Astrocyte of the hippocampus (primary cell): ENCODE measurements at places on chromosomes 4 and X.
A peak's percentile ranks its signal among the peaks of the same experiment; 100 is the strongest.

GRCh38 chrX:1751781-1752180, 136.9 kb downstream of the ASMT start:
- DNase-seq: no peak

DNA sequence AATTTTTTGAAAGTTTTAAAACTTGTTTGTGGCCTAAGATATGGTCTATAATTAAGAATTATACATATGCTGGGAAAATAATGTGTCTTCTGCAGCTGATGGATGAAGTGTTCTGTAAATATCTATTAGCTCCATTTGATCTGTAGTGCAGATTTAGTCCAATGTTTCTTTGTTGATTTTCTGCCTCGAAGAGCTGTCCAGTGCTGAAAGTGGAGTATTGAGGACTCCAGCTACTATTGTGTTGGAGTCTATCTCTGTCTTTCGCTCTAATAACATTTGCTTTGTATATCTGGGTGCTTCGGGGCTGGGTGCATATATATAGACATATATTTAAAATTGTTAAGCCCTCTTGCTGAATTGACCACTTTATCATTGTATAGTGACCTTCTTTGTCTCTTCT, 2127.3 kb downstream of the PCDH7 start:
- peak; percentile 28 for DNase-seq

- DNase-seq: no peak
Observed at GRCh38 chrX:69094977-69095669, 70.1 kb downstream of the PJA1 start.

GRCh38 chrX:70353514-70353913, 63.6 kb downstream of the KIF4A start:
- no peak for DNase-seq

- DNase-seq: no peak
Observed at GRCh38 chr4:95066050-95066449, 308.3 kb downstream of the BMPR1B start.

GRCh38 chr4:145734576-145735346, 54.8 kb downstream of the C4orf51 start:
- DNase-seq: peak; percentile 98

GRCh38 chrX:103360916-103361315, 4.6 kb downstream of the TCEAL9 start:
- no peak for DNase-seq

DNA sequence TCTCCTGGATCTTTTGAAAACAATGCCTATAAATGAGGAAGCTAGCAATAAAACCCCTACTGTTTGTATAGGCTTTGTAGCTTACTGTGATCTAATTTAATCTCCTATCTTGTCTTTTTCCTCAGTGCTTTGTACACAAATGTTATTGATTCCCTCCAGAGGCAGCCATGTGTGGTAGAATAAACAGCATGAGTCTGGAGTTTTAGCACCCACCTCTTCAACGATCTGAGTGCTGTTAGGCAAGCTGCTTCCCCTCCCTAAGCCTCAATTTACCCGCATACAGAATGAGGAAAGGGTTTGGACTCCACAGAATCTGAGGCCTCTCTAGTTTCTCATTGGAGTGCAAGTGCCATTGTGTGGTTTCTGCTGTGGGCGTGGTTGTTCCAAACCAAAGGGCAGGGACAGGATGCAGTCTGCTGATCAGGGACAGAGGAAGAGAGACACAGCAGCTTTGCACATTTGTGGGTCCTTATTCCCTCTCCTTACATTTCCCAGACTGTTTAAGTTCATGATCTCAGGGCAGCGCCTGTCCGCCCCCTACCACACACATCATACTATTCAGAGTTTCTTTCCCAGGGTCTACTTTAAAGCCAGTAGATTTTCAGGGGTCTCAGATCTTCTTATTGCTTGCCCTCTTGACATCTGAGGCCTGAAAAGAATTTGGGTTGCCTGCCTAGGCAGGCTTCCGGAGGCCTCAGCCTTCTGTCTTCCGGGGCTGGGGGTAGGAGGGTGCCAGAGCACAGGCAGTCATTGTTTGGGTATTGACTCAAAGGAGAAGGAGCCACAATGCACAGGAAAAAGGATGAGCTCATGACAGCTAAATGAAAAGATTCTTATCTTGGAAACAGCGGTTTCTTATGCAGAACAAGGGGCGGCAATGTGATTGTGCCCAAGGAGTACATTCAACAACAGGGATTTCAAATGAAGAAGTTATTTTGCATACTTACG, 114.9 kb upstream of the TEX13D start:
- DNase-seq: peak; percentile 40

DNA sequence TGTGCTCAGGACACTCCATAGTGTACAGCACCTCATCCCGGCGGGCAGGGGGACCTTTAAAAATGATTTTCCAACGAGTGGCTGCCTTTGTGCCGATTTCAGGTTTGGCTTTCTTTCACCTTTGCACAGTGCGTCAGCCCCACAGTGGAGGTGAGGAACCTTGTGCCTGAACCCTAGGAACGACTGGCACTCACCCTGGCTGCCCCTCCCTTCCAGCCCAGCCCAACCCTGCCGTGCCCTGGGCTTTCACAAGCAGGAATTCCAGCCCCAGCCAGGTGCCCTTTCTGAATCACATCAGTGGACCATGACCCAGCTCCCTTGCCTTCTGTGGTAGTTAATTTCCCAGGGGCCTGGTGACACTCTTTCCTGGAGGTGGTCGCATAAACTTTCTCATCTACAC, 1.3 kb downstream of the TMEM164 start:
- DNase-seq: no peak

- DNase-seq: no peak
Observed at GRCh38 chr4:106987311-106987710, 48.8 kb downstream of the DKK2 start.

DNA sequence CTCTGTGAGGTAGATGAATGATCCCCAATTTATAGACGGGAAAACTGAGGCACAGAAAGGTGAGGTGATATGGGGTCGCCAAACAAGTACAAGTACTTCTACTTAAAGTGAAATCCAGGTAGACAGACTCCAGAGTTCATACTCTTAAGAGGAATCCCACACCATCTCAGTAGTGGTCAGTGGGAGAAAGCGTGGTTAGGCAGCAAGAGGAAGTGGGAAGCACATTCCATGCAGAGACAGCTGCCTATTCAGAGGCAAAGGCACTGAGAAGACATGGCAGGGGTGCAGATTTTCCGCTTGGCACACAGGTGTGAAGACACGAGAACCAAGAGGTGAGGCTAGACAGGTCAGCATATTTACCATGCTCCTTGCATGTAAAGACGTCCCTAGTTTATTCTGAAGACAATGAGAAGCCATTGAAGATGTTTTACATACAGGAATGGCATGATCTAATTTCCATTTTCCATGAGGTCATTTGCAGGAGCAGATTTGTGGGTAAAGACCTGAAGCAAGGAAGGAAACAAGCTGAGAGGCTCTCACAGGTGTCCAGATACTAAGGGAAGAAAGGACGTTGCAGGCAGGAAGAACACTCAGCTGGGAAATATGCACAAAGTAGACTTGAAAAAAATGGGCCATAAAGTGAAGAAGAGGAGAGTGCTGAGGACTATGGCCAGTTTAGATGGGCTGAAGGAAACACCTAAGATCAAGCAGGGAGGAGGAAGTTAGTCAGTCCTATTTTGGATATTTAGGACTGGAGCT, 17.3 kb upstream of the CLNK start:
- peak; percentile 29 for DNase-seq

DNA sequence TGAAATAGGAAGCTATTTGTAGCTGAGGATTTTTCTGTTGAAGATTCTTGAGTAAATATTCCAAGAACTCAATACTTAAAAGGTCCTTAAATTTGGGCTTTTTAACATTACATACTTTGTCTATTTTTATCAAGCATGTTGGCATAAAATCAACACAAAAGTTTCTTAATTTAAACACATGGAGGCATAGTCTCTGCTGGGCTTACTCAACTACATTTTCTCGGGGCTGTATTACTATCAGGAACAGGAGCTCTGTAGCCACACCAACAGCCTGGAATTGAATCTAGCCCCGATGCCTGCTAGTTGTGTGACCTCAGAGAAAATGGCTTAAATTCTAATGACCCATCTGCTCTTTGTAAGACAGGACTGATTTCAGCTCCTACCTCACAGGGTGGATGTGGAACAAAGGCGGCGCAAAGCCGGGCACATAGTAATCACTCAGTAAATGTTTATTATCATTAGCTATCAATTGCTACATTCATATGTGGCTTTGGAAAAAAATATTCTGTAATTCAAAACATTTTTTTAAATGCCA, 207.0 kb downstream of the NSUN7 start:
- DNase-seq: no peak

- no peak for DNase-seq
Observed at GRCh38 chr4:177759729-177760128, 317.5 kb upstream of the AGA start.

DNA sequence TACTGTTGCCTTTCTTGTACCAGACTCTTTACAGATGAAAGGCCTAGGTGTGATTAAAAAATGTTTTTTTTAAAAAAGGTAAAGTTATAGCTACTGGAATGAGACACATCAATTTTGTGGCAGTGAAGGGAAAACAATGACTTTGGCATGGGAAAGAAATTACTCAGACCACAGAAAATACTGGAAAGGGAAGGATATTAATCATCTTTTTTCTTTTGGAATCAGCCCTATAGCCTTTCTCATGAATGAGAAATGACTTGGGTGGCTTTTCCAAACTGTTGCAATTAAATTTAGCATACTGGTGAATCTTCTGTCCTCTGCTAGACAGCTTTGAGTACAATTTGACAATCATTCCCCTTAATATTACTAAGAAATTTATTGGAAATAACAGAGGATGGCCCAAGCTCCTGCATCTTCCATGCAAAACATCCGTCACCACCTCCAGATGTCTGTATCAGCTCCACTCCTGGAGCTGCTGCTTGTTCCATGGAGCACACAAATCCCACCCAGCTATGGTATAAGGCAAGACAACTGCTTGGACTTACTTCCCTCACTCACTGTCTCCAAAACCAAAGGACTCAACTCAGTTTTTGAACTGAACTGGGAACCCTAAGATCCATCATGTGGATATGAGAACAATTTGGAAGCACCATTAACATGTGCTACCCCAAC, 97.6 kb upstream of the ARSJ start:
- DNase-seq: no peak

- no peak for DNase-seq
Observed at GRCh38 chr4:122503214-122503613, 46.7 kb upstream of the IL2 start.

- no peak for DNase-seq
Observed at GRCh38 chr4:187656959-187657358, 338.6 kb upstream of the ZFP42 start.

GRCh38 chrX:108298165-108298602, 140.0 kb downstream of the COL4A6 start:
- no peak for DNase-seq

GRCh38 chr4:6920171-6920570, 10.5 kb downstream of the TBC1D14 start:
- DNase-seq: no peak

DNA sequence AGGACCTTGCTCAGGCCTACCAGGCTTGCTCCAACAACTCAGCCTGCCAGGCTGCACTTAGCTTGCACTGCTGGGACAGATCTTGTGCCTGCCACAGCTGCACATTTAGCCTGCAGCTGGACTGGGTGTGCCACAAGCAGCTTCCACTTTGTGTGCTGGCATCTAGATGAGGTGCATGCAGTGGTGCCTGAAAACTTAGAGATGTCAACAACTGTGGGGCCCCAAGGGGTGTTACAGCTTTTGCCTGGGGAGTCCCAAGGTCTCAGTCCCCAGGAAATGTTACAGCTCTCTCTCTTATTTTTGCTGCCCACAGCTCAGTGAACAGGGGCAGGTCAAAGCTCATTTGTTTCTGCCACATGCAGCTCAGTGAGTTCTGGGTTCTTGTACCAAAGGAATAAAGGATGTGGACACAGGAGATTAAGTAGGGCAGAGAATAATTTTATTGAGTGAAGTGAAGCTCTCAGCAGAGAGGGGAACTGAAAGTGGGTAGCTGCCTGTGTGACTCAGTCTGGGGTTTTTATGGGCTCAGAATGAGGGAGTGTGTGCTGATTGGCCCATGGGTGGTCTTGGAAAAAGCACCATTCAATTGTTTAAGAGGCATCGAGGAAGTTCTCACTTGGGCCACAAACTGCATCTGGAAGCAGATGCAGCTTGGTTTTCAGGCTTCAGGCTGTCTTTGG, 828.3 kb downstream of the TECRL start:
- no peak for DNase-seq

DNA sequence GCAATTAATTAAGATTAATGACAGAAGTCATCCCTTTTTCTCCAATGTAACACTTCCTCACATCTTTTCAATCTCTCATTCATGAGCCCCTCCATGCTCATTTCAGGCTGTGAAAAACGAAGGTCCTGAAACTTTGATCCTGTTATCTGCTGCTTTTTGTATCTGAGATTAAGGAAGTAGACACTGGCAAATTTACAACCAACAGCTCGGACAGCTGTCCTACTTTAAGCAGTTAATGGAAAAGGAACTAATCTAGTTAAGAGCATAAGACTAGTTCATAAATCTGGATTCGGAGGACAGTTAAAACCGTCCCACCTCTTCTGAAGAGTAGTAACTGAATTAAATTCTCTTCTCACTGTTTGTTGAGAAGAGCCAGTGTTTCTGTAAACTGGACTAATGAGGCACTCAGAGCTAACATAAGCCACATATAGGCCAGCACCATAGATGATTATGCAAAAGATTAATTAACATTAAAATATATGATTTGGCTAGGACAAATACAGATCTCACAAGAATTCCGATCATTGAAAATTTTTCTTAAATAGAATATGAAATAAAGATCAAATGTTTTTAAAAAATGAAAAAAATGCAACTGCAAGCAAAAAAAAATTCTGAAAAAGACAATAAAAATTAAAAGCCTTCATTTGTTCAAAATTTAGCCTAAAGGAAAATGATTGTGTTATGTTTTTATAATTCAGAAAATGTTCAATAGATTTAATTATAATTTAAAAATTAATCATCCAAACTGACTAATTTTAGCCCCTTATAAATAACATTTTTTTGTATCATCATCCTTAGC, 114.4 kb downstream of the ANTXR2 start:
- DNase-seq: no peak

DNA sequence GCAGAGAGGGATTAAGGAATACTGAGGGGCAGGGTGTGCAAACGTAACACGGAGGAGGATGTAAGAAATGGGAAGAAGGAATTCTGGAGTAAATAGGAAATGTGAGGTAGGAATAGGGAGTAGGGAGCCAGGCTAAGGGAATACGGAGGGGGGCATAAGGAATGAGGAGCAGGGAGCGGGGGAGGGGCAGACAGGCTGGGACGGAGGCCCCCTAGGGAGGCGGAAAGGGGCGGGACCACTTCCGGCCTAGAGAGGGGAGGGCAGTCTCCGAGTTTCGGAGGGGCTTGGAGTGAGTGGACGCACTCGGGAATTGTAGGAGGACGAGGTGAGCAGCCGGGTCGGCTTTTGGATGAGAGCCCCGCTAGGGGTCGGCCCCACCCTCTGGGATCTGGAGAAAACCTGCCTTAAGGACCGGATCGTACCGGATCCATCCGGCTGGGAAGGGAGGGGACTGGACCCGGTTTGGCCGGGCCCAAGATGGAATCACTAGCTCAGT, 612 bp downstream of the MAGED2 start:
- peak; percentile 71 for DNase-seq

DNA sequence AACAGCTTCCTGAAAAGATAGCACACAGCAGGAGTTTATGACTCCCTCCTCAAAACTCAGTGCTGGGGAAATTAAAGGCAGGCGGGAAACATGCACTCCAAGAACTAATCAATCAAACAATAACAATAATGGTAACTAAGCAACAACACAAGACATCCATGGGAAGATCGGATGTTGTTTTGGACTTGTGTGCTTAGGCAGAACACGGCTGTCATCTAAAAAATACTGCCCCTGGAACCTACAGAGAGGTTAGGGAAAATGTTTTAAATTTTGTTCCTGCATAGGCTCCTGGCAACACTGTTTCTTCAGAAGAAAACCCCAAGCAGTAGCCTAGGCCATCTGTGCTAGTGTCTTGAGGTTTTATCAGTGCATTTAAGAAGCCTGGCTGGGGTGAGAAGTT, 1378.2 kb downstream of the STIM2 start:
- DNase-seq: no peak

- DNase-seq: no peak
Observed at GRCh38 chrX:46341767-46342322, 203.4 kb downstream of the ZNF674 start.
